Thyroid gland (tissue), 4 donors: ENCODE measurements at places on chromosomes 3 and 15. TPM values are rescaled to one million over a fixed set of nuclear protein-coding genes. Genes with fewer than 3 reads are reported as not detected.

The FOXB1 gene
- total RNA-seq, result not detected

The NLGN1 gene
- total RNA-seq, result 2.9 TPM

The BHLHE40 gene
- total RNA-seq, result 13.1 TPM

The SLC2A2 gene
- total RNA-seq, result not detected

The HIGD2B gene
- not detected for total RNA-seq

DNA sequence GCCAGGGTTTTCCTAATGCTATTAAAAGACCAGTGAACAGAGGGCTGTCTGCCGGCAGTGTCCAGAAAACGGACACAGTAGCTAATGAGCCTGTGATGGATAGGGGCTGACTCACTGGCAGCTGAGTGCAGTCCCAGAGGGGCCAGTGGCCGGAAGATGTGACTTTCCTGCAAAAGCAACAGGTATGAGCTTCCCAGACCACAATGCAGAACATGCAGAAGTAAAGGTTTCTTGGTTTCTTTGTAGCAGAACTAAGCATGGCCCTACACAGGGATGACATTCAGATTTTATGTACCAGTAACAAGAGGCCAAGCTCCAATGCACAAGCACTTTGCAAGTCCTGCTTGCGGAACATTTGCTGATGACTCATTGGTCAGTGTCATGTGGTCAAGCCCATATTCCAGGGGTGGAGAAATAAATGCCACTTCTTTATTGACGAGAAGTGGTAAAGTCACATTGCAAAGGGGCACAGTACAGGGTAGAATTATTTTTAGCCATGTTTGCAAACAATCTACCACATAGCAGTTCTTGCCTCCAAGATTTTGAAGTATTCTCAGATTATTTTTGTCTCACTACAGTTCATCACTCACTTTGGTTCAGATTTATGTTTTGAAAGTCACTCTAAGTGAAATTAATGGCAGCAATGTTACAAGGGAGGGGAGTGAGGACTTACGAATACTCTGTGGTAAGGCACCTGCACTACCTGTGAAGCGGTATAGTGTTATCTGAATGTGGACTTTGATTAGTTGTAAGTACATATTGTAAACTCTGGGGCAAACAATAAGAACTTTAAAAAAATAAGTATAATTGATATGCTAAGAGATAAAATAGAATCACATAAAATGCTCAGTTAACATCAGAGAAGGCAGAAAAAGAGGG is 263.3 kb downstream of the ABHD5 start:
- no peaks in the 10 kb centered on the region for H3K36me3 ChIP-seq
- H3K27me3 ChIP-seq, result no peaks in the 10 kb centered on the region
- H3K4me1 ChIP-seq, result peaks cover 44% of the 10 kb centered on the region
- H3K4me3 ChIP-seq, result no peak overlapping the region
- peak overlapping the region; percentile 81 for H3K27ac ChIP-seq

GRCh38 chr15:22265970-22266369 is 185.6 kb downstream of the OR4M2 start:
- no peak overlapping the region for H3K4me3 ChIP-seq
- no peaks in the 10 kb centered on the region for H3K27me3 ChIP-seq
- H3K4me1 ChIP-seq, result no peaks in the 10 kb centered on the region
- no peak overlapping the region for H3K27ac ChIP-seq

- peaks cover 16% of the 10 kb centered on the region for H3K4me1 ChIP-seq
- H3K4me3 ChIP-seq, result no peak overlapping the region
- no peak for DNase-seq
- no peaks in the 10 kb centered on the region for H3K36me3 ChIP-seq
- H3K27me3 ChIP-seq, result no peaks in the 10 kb centered on the region
- peak overlapping the region; percentile 95 for H3K27ac ChIP-seq
Observed at GRCh38 chr3:48502121-48502520, 1.9 kb downstream of the SHISA5 start.

- H3K36me3 ChIP-seq, result no peaks in the 10 kb centered on the region
- peak overlapping the region; percentile 92 for H3K27ac ChIP-seq
- H3K27me3 ChIP-seq, result no peaks in the 10 kb centered on the region
- H3K4me3 ChIP-seq, result no peak overlapping the region
- H3K4me1 ChIP-seq, result peaks cover 70% of the 10 kb centered on the region
- no peak for DNase-seq
Observed at GRCh38 chr3:125119752-125120378, 64.1 kb upstream of the HEG1 start.

DNA sequence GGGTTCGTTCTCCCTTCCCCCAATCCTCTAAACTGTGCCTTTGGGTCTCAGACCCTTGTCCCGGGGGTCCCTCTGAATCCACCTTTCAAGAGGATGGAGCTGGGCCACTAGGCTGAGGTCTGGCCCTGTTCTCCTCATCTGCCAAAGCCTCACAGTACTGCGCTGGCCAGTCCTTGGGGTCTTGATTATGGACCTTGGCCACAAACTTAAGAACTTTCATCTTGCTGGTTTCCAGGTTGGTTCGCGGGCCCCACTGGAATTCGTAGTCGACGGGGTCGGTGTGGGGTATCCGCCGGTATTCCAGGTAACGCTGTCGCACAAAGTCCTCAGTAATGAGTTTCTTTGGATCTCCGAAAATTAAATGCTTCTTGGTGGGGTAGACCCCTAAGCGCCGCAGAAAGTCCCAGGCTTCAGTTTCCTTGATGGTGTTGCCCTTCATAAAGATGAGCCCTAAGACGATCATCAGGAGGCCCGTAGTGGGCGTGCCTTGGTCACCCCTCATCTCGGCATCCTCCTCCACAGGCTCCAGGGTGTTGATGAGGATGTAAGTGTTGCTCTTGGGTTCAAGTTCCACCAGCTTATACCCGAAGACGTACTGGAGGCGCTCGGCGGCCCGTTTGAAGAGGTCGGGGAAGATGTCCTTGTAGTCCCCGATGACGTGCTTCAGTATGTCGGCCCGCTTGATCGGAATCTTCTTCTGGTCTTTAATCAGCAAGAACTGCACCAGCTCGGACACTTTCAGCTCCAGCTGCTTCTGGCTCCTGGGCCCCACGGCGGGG is 727 bp downstream of the NSMCE3 start:
- peak overlapping the region; percentile 96 for H3K4me3 ChIP-seq
- H3K4me1 ChIP-seq, result peaks cover 15% of the 10 kb centered on the region
- peak; percentile 31 for DNase-seq
- H3K36me3 ChIP-seq, result no peaks in the 10 kb centered on the region
- H3K27ac ChIP-seq, result peak overlapping the region; percentile 91
- H3K27me3 ChIP-seq, result no peaks in the 10 kb centered on the region

DNA sequence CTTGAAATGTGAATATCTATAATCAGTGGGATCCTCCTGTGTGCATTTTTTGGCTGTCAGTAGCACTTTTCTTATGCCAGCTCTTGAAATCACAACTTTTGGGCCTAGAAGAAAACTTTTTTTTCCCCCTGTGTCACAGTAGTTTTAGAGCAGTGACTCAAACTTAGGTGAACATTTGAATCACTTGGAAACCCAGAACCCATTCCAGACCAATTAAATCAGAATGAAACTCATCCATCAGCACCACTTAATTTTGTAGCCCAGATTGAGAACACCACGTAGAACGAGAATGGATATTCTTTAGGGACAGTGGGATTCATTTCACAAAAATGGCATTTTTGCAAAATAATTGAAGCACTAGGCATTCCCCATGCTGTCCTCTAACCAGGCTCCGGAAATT is 224.8 kb upstream of the NANOGP8 start:
- DNase-seq, result no peak
- no peak overlapping the region for H3K27ac ChIP-seq
- no peak overlapping the region for H3K4me3 ChIP-seq
- no peaks in the 10 kb centered on the region for H3K27me3 ChIP-seq
- no peaks in the 10 kb centered on the region for H3K4me1 ChIP-seq
- H3K36me3 ChIP-seq, result no peaks in the 10 kb centered on the region

DNA sequence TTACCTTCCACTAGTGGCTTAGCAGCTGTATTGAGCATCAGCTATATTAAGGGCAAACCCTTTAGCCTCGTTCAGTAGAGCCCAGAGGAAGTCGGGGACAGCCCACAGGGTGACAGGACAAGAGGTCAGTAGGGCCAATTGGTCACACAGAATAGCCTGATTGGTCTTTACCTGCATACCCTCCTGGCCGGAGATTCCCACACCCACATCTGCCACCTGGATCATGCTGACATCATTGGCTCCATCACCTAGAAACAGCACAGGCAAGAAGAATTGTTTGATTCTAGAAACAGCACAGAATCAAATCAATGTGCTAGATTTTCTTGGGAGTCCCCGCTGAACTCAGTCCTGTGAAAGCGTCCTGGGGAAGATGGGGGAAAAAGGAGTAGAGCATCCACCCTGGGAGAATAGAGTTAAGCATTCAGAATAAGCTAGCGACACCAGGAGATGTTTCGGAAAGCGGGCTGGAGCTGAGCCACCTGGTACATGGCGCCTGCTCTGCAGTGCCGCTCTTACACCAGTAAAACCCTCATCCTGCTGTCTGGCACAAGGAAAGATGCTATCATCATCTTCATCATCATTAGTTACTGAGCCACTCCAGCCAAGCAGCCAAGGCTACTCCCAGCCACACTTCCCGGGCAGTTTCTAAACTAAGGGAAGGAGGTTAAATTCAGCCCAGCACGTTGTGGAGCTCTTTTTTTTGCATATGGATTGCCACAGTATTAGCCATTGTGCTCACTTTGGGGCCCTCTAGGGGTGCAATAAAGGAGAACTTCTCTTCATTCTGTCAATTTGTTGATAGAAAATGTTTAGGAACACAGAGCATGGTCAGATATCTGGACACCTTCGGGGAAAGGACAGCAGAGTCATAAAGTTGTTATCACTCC is 171.3 kb downstream of the ATP10A start:
- H3K27me3 ChIP-seq, result no peaks in the 10 kb centered on the region
- H3K4me3 ChIP-seq, result no peak overlapping the region
- no peak for DNase-seq
- H3K36me3 ChIP-seq, result no peaks in the 10 kb centered on the region
- H3K27ac ChIP-seq, result no peak overlapping the region

DNA sequence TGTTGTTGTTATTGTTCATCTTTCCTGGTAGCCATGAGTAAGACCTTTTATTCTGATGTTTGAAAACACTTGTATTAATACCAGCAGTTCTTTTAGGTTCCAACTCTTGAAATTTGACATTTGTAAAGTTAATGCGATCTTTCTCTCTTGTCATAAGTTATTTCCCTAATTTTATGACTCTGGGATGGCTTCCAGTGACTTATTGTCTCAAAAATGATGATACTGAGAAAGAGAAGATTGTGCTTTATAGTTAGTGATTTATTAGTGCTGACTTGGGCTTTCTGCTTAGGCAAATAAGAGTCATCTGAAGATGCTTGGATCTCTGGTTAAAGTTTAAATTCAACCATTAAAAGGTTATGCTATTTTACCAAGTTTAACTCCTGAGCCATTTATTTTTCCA is 715.2 kb downstream of the GRM7 start:
- no peak for DNase-seq
- no peaks in the 10 kb centered on the region for H3K36me3 ChIP-seq
- no peak overlapping the region for H3K4me3 ChIP-seq

- no peaks in the 10 kb centered on the region for H3K4me1 ChIP-seq
- no peaks in the 10 kb centered on the region for H3K36me3 ChIP-seq
- no peak overlapping the region for H3K4me3 ChIP-seq
- DNase-seq, result no peak
Observed at GRCh38 chr3:89049119-89049518, 58.3 kb upstream of the EPHA3 start.

- DNase-seq, result no peak
- no peaks in the 10 kb centered on the region for H3K36me3 ChIP-seq
- H3K27me3 ChIP-seq, result no peaks in the 10 kb centered on the region
- no peak overlapping the region for H3K4me3 ChIP-seq
Observed at GRCh38 chr3:9102240-9102981, 139.1 kb upstream of the RAD18 start.

DNA sequence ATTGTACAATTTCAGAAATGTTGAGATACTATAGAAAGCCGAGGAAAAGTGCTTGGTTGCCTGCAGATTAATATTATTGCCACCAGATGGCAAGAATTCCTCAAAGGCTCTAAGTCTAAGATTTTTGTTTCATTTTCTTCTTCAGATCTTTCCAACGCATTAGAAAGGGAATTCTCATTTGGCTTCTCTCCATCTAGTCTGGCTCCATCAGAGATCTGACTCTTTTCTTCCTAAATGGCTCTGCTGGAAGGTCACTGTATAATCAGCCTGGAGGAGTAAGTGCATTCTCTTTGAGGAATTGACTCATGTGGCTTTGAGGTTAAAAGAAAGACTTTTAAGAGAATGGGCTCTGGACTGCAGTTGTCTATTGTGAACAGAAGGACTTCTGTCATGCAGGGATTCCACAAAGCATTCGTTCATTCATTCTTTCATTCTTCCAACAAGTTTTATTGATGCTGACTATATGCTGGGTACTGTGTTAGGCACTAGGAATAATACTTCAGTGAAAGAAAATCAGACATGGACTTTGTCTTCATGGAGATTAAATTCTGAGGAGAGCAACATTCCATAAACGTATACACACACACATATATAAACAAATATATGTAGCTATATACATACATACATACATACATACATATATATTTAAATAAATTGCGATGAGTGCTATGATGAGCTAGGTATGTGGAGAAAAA is 55.3 kb downstream of the SLC28A2 start:
- peak overlapping the region; percentile 47 for H3K27ac ChIP-seq
- H3K4me3 ChIP-seq, result no peak overlapping the region
- peaks cover 10% of the 10 kb centered on the region for H3K4me1 ChIP-seq
- H3K36me3 ChIP-seq, result no peaks in the 10 kb centered on the region
- no peak for DNase-seq

- DNase-seq, result peak; percentile 28
- peaks cover 55% of the 10 kb centered on the region for H3K4me1 ChIP-seq
- no peaks in the 10 kb centered on the region for H3K27me3 ChIP-seq
- H3K4me3 ChIP-seq, result no peak overlapping the region
Observed at GRCh38 chr3:46948830-46949671, 27.5 kb downstream of the CCDC12 start.

DNA sequence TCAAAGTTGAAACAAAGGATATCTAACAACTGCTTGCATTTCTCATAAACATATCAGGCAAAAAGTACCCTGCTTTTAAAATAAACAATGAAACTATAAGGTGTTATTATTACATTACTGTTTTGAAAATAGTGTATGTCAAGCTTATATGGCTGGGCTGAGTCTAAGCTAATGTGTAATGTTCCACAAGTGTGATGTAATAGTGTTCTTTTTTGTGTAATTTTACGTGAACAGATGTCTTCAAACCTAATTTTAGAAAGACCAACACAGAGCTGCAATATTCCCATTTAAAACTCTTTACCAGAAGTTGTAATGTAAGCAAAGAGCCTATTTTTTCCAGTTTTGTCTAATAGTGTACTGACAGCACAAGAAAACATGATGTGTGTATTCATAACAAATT is 34.0 kb downstream of the MINDY2 start:
- H3K27ac ChIP-seq, result no peak overlapping the region
- no peak for DNase-seq
- H3K27me3 ChIP-seq, result no peaks in the 10 kb centered on the region
- H3K4me1 ChIP-seq, result no peaks in the 10 kb centered on the region

DNA sequence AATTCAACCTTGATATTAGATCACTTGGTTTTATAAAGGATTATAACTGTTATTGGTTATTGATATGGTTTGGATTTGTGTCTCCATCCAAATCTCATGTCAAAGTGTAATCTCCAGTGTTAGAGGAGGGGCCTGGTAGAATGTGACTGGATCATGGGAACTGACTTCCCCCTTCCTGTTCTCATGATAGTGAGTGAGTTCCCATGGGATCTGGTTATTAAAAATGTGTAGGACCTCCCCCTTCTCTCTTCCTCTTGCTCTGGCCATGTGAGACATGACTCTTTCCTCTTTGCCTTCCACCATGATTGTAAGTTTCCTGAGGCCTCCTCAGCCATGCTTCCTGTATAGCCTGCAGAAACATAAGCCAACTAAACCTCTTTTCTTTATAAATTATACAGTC is 136.0 kb upstream of the UBE2E2 start:
- DNase-seq, result no peak
- no peaks in the 10 kb centered on the region for H3K27me3 ChIP-seq
- no peak overlapping the region for H3K4me3 ChIP-seq
